Right ventricle myocardium inferior (tissue), 1 donor: ENCODE measurements at places on chromosomes 4 and X. TPM values are rescaled to one million over a fixed set of nuclear protein-coding genes. Genes with fewer than 3 reads are reported as not detected.

GPR173 gene
- 0.35 TPM for total RNA-seq

PCSK1N gene
- total RNA-seq = not detected

LNX1 gene
- 11.2 TPM for total RNA-seq

DNA sequence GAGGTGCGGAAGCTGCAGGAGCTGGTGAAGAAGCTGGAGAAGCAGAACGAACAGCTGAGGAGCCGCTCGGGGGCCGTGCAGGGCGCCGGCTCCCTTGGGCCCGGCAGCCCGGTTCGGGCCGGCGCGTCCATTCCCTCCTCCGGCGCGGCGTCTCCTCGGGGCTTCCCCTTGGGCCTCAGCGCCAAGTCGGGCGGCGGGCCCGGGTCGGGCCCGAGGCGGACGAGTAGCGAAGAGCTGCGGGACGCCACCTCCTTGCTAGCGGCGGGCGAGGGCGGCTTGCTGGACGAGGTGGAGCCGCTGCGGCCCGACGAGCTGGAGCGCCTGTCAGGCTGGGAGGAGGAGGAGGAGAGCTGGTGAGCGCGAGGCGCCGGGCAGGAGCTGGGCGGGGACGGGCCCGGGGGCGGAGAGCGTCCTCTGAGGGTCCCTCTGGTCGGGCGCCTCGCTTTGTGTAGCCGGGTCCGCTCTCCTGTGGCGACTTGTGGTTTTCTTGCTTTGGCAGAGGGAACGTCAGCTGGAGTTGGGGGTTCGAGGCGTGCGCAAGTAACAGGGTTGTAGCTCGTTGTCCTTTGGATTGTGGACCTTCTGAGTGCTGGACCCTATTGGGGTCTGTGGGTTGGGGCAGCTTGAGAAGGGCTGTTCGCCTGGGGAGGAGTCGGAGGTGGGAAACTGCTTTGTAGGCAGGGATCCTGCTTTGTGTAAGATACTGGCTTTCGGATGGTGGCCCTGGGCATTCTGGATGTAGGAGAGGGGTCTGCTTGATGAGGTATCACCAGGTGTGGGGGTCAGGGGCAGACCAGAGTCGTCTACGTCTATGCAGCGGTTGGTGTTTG, 662 bp downstream of the SLAIN2 start:
- DNase-seq = peak; percentile 87

- DNase-seq = no peak
These were observed 404 bp downstream of the PPP2R3B start for GRCh38 chrX:386239-386767.

DNA sequence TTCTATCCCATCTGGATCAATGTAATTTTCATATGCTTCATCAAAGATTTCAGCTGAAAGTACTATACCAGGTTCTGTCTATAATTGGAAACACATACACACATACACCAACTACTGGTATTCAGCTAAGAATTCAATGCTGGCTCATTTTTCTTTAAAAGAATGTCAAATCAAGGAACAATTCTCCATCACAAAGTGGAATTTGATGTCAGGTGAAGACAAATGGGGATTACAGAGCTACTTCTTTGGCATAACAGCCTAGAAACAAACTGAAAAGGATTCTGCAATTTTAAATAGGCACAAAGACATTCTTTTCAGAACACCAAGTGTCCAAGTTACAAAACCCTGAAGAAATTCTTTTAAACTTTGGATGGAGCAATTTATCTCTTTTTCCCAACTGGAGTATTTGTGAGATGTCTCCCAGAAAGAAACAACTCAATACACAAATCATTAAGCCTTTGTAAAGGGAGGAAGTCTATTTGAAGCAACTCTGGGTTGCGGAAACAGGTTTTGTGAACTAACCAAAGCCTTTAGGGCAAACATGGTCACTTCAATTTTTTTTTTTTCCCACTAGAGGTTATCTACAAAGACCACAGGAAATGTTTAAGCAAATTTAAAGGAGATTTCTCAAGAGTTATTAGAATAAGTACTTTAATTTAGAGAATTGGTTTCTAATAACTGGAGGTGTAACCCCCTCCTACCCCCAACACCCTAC, 1.9 kb upstream of the FAM9C start:
- no peak for DNase-seq
